H54 (cell line): ENCODE measurements at places on chromosomes 3 and 15.

DNA sequence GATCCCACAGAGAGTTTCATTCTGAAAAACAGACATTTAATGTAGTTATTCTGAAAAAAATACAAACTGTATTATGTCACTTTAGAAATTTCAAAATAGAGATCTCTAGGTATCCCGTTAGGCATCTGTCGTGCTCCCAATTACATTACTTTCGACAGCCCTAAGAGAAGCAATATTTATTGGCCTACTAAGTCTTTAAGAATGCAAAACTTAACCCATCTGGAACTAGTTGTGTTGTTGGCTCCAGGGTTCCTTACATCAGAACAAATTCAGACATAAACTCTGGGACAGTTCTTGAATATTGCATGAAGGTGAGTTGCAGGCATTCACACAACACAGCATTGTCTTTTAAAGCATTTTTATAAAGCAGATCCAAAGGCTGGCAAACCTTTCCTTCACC lies 498.4 kb downstream of the FHIT start:
- DNase-seq = no peak

- DNase-seq = no peak
Measured at GRCh38 chr3:157914882-157915281, 191.3 kb downstream of the SHOX2 start.

DNA sequence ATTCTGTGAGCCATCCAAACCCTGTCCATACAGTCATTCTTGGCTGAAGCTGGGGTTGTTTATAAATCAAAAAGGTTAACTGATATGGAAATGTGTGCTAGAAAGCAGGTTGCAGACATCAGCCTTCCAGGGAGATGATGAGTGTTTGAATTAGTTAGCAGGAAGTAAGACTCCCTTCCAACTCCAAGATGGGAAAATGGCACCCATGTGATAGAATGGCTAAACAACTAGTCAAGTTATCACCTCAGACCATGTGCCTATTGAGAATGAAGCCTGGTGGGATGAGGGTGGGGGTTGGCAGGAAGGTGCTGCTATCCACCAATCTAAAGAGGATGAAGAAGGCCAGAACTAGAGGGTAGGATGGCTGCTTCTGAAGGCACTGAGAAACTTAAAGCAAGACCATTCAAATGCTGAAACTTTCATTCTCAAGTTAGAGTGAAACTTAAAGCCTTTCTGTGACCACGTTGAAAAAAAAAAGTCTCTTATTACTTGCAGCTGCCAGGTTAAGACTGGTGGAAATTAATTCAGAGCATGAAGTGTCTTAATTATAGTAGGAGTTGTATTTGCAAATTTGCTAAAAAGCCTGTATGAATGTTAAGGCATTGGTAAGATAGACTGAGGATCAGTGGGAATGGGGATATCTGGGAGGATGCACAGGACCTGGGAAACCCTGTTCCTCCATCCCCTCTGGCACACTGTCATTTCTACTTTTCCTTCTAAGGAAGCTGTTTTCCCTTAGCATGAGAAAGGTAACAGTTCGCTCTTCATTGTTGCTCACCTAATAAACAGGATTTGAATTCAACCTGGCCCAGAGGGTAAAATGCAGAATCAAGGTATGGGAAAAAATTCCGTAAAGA lies 36.8 kb downstream of the CCR3 start:
- DNase-seq = no peak

DNA sequence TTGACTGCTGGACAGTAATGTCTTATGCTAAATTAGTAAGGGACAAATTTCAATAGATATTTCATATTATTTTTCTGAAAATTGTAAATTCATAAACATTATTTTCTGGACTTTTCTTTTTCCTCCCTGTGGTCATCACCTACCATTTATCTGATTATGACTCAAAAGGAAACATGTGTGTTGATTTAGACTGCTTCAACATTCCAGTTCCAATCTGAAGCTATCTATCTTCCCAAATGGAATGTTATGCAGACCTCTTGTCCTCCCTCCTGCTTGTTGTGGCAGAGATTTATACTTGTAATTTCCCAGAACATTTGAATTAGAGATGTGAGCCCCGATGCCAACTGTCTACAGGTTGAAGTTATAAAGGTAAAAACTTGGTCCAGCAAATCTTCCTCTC lies 803.4 kb downstream of the TUSC7 start:
- no peak for DNase-seq

DNA sequence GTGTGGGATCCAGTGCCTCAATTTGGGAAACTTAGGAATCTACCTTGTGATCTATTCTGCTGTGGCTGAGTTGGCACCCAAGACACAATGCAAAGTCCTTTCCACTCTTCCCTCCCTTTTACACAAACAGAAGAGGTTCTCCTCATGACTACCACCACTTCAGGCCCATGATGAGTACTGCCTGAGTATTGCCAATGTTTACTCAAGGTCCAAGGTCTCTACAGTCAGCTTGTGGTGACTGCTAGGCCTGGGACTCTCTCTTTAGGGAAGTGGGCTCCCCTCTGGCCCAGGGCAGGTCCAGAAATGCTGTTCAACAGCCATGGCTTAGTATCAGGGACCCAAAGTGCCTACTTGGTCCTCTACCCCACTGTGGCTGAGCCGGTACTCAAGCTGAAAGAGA lies 56.8 kb upstream of the PEX5L start:
- no peak for DNase-seq
